ENCODE measurements at places on chromosomes 7 and 10. TPM values are rescaled to one million over a fixed set of nuclear protein-coding genes. Genes with fewer than 3 reads are reported as not detected.
A peak's percentile ranks its signal among the peaks of the same experiment; 100 is the strongest.

Gene SLC26A5
- total RNA-seq, result not detected

Gene IFIT2
- 2.2 TPM for total RNA-seq

Gene WNT2
- total RNA-seq, result 1.4 TPM

Gene NPSR1
- not detected for total RNA-seq

Gene FAM131B
- 3.4 TPM for total RNA-seq

Gene SNCG
- 10.6 TPM for total RNA-seq

Gene STN1
- total RNA-seq, result 28.6 TPM

Gene MYO3A
- total RNA-seq, result not detected

Gene WDFY4
- total RNA-seq, result not detected

Gene SPAG6
- total RNA-seq, result not detected

Gene AASS
- 15.0 TPM for total RNA-seq

Gene DPCD
- 59.1 TPM for total RNA-seq

DNA sequence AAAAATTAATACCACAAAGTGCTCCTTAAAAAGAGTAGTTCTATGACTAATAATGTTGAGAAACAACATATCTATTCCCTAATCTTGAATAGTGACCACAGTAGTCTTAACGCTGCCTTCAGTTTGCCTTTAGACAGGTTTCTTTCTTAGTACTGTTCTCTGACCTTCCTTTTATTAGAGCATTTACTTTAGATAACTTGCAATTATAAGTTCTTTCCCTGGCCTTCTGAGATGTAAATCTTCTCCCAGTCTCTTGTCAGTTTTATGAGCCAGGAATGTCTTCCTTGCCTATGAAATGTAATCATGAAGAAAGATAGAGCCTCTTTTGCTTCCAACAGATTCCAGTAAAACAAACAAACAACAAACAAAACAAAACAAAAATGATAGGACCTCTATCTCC is 1119.8 kb upstream of the LRRTM3 start:
- no peak for DNase-seq
- no peaks in the 10 kb centered on the region for H3K36me3 ChIP-seq
- H3K27ac ChIP-seq, result no peak overlapping the region
- no peaks in the 10 kb centered on the region for H3K27me3 ChIP-seq

GRCh38 chr10:58627392-58627791 is 114.7 kb downstream of the BICC1 start:
- no peaks in the 10 kb centered on the region for H3K36me3 ChIP-seq

DNA sequence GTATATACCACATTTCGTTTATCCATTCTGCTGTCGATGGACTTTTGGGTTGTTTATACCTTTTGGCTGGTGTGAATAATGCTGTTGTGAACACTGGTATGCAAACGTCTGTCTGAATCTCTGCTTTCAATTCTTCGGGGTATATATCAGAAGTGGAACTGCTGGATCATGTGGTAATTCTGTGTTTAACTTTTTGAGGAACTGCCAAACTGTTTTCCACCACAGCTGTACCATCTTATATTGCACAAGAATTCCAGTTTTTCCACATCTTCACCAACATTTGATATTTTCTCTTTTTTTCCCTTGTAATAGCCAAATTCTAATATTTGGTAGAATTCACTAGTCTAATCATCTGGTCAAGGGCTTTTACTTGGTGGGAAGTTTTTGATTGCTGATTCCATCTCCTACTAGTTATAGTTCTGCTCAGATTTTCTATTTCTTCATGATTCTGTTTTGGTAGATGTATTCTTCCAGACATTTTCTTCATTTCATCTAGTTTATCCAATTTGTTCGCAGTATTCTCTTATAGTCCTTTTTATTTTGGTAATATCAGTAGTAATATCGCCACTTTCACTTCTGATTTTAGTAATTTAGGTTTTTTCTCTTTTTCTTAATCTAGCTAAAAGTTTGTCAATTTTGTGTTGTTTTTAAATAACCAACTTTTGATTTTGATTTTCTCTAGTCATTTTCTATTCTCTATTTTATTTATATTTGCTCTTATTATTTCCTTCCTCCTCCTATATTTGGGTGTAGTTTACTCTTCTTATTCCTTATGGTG is 271.2 kb downstream of the ZEB1 start:
- no peaks in the 10 kb centered on the region for H3K36me3 ChIP-seq
- no peaks in the 10 kb centered on the region for H3K27me3 ChIP-seq
- DNase-seq, result peak; percentile 19

- H3K27ac ChIP-seq, result peak overlapping the region; percentile 96
- DNase-seq, result peak; percentile 52
- H3K36me3 ChIP-seq, result peaks cover 2% of the 10 kb centered on the region
- no peak overlapping the region for H3K4me3 ChIP-seq
- peaks cover 70% of the 10 kb centered on the region for H3K4me1 ChIP-seq
Observed at GRCh38 chr10:102632394-102633111, 11.7 kb upstream of the TRIM8 start.

- no peak for DNase-seq
- H3K27me3 ChIP-seq, result no peaks in the 10 kb centered on the region
- H3K36me3 ChIP-seq, result no peaks in the 10 kb centered on the region
- H3K27ac ChIP-seq, result no peak overlapping the region
- no peaks in the 10 kb centered on the region for H3K4me1 ChIP-seq
Observed at GRCh38 chr7:80651471-80651870, 13.0 kb downstream of the CD36 start.

DNA sequence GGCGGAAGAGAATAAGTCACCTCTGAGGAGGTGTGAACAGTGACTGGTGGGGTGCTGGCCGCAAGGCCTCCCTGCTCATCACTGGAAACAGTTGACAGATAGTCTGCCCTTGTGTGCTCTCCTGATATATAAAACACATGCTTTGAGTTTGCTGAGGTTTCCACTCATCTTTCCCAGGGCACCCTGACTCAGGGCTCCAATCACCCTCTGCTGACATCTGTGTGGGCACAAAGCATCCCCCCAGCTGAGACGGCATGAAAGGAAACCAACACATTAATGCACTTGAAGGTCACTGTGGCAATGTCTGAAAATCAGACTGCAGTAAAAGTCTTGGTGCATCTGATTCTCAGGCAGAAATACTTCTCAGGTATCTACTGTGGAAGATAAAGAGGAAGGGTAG is 49.8 kb downstream of the EPDR1 start:
- no peak overlapping the region for H3K4me3 ChIP-seq
- H3K36me3 ChIP-seq, result no peaks in the 10 kb centered on the region
- no peaks in the 10 kb centered on the region for H3K27me3 ChIP-seq

GRCh38 chr7:151429560-151430331 is 10.2 kb downstream of the CRYGN start:
- no peak overlapping the region for H3K4me3 ChIP-seq
- H3K27me3 ChIP-seq, result no peaks in the 10 kb centered on the region
- no peak overlapping the region for H3K27ac ChIP-seq

- no peaks in the 10 kb centered on the region for H3K4me1 ChIP-seq
- H3K27ac ChIP-seq, result no peak overlapping the region
- no peak overlapping the region for H3K4me3 ChIP-seq
- no peaks in the 10 kb centered on the region for H3K27me3 ChIP-seq
- DNase-seq, result no peak
Observed at GRCh38 chr10:1662438-1663025, 74.8 kb downstream of the ADARB2 start.

DNA sequence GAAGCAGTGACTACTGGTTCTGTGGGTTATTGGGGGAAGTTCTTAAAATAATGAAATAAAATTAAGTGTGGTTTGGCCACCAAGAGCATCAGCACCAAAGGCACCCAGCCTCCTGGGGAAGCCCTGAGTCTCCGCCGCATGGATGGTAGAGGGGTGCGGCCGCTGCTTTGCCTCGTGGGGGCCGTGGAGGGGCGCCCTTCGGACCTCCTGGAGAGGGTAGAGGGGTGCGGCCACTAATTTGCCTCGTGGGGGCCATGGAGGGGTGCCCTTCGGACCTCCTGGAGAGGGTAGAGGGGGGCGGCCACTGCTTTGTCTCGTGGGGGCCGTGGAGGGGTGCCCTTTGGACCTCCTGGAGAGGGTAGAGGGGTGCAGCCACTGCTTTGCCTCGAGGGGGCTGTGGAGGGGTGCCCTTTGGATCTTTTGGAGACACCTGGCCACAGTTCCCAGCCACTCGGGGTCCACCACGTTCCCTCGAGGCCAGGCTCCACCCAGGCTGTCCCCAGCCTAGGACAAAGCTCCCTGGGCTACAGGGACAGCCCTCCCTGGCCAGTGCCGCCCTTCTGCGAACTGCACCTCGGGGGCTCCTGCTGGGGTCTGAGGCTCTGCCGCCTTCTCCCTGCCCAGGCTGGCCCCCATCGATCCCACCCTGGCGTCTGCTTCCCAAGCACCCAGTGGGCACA is 535.1 kb downstream of the PTPRN2 start:
- H3K27ac ChIP-seq, result no peak overlapping the region
- no peak for DNase-seq
- no peaks in the 10 kb centered on the region for H3K36me3 ChIP-seq
- no peaks in the 10 kb centered on the region for H3K4me1 ChIP-seq

GRCh38 chr10:91694170-91694794 is 61.4 kb upstream of the PPP1R3C start:
- DNase-seq, result peak; percentile 51
- peaks cover 8% of the 10 kb centered on the region for H3K4me1 ChIP-seq
- H3K27ac ChIP-seq, result no peak overlapping the region
- no peak overlapping the region for H3K4me3 ChIP-seq

DNA sequence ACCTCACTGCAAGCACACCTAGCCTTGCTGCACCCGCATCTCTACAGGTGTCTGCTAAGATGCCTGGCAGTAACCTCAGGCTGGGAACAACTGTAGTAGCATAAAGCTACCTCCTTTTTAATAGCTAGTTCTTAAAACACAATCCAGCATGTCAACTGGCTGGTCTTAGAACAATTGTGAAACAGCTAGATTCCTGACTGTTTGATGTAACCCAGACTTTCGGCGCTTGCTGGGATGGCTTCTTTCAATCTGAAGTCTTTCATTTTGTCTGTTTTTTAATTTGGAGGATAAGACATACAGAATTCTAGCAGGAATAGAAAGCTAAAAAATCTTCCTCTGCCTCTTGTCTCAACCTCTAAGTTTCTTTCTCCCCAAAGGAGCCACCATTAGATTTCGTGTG is 59.8 kb downstream of the GSDME start:
- H3K4me3 ChIP-seq, result no peak overlapping the region
- no peak overlapping the region for H3K27ac ChIP-seq
- H3K4me1 ChIP-seq, result peaks cover 17% of the 10 kb centered on the region
- H3K36me3 ChIP-seq, result no peaks in the 10 kb centered on the region

DNA sequence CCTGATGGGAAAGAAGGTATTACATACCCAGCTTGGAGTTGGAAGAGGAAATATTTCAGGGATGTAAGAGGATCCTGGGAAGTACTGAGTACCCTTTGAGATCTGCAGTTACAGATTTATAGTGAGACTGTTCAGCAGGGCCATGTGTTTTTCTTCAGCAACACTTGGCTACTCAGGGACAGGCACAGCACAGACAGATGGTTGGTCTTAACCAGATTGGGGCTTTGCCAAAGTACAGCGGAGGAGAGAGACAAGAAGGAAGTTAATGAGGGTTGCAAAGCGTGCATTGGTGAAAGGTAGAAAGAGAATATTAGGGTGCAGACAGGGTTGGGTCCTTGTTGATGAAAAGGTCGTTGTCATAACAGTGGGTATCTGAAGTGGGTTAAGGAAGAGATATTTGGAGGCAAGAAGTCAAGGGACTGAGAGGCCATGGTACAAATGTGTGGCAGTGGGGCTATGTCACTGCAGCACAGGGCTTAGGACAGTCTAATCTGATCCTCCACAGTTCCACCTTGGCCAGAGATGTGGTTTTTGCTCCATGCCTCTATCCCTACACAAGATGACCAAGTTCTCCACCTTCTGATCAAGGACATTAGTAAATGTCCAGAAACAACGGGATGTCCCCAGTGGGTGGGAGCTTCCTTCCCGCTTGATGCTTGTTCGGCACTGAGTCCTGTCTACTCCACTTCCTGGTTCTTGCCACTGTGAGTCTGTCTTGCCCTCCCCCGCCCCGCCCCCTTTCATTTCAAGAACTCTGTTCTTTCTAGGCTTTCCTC is 18.9 kb upstream of the DNAJC1 start:
- H3K27me3 ChIP-seq, result peaks cover 4% of the 10 kb centered on the region
- DNase-seq, result no peak
- no peak overlapping the region for H3K4me3 ChIP-seq
- H3K36me3 ChIP-seq, result no peaks in the 10 kb centered on the region
- H3K4me1 ChIP-seq, result no peaks in the 10 kb centered on the region

DNA sequence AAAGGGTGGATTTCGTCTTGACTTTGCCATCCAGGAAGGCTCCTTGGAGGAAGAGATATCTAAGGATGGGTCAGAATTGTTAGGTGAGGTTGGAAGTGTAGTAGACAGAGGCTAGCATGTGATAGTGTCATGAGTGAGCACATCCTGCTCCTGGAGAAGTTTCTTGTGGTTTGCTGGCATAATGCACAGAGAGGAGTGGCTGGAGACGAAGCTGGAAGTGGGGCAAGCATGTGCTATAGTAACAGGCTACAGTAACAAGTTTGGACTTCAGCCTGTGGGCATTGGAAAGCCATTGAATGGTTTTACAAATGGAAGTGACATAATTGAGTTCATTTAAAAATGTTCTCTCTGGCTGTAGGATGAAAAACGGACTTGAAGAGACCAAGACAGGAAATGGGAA is 175.6 kb upstream of the VWC2 start:
- no peaks in the 10 kb centered on the region for H3K36me3 ChIP-seq
- DNase-seq, result no peak
- H3K27me3 ChIP-seq, result no peaks in the 10 kb centered on the region
- no peak overlapping the region for H3K27ac ChIP-seq
- H3K4me3 ChIP-seq, result no peak overlapping the region
- no peaks in the 10 kb centered on the region for H3K4me1 ChIP-seq

GRCh38 chr10:59257224-59257623 is 80.8 kb downstream of the PHYHIPL start:
- H3K4me1 ChIP-seq, result no peaks in the 10 kb centered on the region
- no peaks in the 10 kb centered on the region for H3K27me3 ChIP-seq
- H3K27ac ChIP-seq, result no peak overlapping the region

DNA sequence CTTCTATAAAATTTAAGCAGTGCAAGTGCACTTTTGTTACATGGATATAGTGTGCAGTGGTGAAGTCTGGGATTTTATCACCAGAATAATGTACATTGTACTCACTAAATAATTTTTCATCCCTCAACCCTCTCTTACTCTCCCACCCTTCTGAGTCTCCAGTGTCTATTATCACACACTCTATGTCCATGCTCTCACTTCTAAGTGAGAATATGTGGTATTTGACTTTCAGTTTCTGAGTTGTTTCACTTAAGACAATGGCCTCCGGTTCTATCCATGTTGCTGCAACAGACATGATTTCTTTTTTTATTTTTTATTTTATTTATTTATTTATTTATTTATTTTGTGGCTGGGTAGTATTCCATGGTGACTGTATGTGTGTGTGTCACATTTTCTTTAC is 855.9 kb upstream of the PHF14 start:
- H3K4me1 ChIP-seq, result no peaks in the 10 kb centered on the region
- no peak overlapping the region for H3K27ac ChIP-seq
- H3K4me3 ChIP-seq, result no peak overlapping the region
- no peaks in the 10 kb centered on the region for H3K27me3 ChIP-seq
- no peak for DNase-seq
- H3K36me3 ChIP-seq, result no peaks in the 10 kb centered on the region

DNA sequence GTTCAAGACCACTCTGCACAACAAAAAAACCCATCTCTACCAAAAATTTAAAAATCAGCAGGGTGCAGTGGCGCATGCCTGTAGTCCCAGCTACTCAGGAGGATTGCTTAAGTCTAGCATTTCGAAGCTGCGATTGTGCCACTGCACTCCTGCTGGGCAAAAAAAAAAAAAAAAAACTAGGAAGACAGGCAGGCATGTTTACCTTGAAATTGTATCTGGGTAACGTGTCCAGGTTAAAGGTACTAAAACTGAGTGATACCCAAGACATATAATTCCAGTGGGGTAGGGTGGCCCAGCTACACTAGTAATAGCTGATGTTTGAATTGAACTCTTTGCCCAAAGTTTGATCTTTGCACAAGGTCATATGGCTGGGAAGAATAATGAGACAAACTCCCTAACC is 16.2 kb downstream of the GHITM start:
- H3K27me3 ChIP-seq, result peaks cover 5% of the 10 kb centered on the region
- H3K36me3 ChIP-seq, result peaks cover 8% of the 10 kb centered on the region
- no peak overlapping the region for H3K4me3 ChIP-seq

Data from IMR-90 (cell line).